A172 (cell line): ENCODE measurements at places on chromosomes 5 and 9.

- no peak for DNase-seq
Observed at GRCh38 chr5:7851617-7852289, 820 bp upstream of the CFAP90 start.

DNA sequence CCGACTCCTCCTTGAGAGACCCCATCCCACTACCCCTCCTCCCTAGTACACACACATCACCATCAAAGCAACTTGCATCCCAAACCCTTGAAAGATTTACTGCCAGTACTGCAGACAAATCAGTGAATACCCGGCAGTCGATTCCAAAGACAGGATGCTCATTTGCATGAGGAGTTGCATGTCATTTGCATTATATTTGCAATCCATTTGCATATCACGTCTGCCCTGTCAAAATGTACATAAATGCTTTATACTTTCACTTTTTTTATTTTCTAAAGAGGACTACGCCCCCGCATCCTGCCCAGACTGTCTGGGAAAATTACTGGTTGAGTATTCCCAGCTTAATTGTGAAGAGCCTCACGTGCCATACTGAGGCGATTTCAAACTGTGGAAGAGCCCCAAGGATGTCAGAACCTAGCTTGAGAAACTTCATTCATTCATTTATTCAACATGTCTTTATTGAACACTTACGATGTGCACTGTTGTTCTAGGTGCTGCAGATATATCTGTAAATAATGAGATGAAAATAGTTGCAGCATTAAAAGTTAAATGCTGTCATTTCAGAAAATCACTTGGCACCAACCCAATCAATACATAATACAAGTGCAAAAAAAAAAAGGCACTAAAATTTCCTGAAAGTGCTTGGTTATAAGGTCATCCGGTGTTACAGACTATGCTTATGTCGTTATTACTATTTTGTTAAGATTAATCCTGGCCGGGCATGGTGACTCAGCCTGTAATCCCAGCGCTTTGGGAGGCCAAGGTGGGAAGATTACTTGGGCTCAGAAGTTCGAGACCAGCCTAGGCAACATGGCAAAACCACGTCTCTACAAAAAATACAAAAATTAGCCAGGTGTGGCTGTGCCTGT, 17.2 kb upstream of the SIL1 start:
- DNase-seq: no peak

GRCh38 chr9:21434202-21435014, 5.8 kb upstream of the IFNA1 start:
- no peak for DNase-seq

DNA sequence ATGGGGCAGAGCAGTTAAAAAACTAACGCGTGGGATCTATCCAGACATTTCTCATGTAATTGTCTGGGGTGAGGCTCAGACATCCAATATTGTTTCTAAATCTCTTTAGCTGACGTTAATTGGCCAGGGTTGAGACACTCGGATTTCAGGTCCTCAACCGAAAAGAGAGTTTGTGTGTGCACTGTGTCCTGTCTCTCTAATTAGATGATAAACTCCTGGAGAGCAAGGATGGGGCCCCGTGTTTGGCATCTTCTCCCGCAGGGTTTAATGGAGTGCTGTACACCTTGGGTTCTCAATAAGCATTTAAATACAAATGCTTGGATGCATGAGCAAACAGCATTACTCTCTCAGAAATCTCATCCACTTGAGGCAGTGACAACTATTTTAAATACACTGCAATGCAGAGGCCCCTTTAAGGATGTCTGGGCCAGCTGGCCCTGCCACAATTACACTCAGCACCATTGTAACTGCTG, 139.6 kb downstream of the MTX3 start:
- DNase-seq: no peak

DNA sequence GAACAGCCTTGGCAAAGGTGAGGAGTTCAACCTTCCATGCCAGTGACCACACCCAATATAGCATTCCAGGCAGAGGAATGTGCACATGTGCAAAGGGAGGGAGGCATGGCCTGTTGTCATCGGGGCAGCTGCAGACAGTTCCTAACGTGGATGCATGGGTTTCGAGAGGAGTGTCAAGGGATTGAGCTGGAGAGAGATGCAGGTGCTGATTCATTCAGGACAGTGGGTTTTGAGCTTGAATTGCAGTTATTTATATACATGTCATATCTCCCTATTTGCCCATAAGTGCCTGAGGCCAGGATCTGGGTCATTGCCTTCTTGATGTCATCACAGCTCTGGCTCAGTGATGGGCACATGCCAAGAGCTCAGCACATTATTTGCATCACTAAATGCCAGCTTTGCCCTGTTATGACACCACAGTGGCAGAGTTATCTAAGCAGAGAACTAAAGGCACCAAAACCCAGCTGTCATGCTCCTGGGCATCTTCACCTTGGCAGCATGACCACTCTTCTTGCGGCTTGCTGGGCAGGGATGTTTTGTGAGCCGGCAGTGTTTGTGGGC, 278.0 kb downstream of the NTRK2 start:
- DNase-seq: no peak

GRCh38 chr5:163407034-163407655, 30.2 kb upstream of the CCNG1 start:
- peak; percentile 5 for DNase-seq

GRCh38 chr9:126788046-126788445, 16.8 kb upstream of the ZBTB43 start:
- DNase-seq: no peak

DNA sequence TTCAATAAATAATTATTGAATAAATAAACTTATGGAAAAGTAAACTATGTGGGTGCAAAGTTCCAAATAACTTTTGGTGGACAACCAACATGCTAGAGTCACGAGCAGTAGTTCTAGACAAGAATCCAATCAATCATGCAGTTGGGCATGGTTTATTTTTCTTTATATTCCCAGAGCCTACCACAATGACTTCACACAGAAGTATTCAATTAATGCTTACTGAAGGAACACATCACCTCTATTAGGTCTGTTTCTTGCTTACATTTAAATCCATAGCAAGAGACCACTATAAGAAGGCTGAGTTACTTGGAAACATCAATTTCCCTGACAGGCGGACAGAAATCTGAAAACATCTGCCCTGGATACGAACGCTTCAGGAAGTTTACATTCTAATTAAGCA, 214.2 kb downstream of the TMEM232 start:
- DNase-seq: no peak

DNA sequence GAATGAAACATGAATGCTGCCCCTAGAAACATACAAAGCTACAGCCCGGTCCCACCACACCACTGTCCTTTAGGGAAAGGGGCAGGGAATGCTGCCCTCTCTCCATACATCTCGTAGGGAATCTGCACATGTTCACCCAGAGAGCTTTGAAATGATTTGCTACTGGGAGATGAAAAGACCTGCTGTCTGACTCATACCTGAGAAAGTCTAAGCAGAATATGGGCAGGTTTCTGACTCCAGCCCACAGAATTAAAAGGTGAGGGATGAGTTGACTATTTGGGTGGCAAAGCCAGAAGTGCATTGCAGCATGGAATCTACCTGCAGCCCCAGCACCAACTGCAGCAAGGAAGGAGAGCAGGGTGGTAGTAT, 297.9 kb downstream of the TLE1 start:
- DNase-seq: no peak

- DNase-seq: no peak
Observed at GRCh38 chr5:14591548-14591947, 10.0 kb downstream of the OTULINL start.

DNA sequence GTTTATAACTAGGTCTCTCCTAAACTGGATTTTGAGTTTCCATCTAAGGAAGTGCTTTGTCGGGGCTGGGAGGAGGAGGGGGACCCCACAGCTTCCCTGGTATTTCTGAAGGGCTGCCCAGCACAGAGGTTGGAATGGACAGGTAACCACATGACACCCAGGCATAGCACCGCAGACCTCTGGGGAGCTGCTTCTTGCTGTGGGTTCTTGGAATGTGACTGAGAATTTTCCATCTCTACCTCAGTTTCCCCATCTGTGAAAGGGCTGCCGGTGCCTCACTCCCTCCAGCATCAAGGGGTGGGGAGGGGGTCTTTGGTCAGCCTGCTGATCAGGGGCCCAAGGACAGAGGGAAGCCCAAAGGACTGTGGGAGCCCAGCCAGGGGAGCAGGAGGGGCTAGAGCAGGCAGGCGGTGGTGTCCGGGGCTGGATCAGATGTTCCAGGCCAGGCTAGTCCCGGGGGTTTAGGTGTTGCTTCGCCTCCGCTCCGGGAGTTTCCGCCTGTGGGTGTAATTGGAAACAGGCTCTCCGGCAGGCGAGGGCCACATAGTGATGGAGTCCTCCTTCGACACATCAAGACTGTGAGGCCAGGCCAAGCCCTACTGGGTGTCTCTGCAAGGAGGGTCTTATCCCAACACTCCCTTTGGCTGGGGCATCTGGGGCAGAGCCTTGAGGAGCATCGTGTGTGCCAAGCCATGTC, 3.3 kb downstream of the OLFML2A start:
- DNase-seq: no peak

DNA sequence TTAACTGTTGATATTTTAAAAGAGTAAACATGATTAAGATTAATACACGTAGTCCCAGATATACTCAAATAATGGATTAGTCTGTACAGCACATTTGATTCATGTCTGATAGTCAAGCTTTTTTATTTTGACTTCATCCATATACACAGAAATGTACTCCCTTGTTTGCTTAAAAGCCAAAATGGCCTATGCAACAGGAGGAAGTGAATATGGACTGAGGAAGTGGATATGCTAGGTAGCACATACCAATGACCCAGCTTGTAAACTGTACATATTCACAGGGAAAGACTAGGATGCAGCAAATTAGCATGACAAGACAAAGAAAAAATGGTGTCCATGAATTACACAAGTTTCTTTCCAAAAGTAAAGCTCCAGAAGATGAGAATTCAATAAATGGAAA, 109.7 kb downstream of the CAAP1 start:
- DNase-seq: no peak
